ENCODE measurements at places on chromosomes 2 and 18.

DNA sequence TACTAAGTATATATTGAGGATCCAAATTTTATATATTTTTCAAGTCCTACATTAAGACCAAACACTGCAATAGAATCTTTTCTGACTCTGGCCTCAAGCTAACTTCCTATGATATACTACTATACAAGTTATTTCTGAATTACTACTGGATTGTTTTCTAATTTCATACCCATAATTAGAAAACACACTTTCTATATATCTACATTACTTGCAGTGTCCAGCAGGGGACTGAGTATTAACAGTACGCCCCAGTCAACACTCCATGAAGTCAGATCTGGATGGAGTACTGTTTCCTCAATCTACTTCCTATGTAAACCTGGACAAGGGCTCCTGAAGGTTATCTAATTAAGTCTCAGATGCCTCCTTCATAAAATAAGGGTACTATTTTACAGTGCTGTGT lies 26.5 kb downstream of the RMP24 start:
- DNase-seq = no peak

DNA sequence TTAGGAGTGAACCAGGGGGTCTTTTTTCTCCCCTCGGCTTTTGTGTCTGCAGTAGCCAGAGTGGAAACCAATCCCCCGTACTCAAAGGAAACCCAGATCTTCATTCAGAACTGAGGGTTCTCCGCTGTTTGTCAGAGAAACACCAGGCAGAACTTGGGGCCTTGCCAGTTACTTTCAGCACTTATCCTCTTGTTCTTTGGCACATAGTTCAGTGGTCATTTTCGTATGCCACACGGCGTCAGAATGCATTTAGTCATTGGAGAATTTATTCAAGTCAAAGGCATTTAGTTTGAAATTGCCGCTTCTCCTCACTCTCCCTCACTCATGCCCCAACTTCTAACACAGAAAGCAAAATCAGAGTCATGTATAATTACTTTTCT lies 102.9 kb downstream of the CABLES1 start:
- DNase-seq = no peak

DNA sequence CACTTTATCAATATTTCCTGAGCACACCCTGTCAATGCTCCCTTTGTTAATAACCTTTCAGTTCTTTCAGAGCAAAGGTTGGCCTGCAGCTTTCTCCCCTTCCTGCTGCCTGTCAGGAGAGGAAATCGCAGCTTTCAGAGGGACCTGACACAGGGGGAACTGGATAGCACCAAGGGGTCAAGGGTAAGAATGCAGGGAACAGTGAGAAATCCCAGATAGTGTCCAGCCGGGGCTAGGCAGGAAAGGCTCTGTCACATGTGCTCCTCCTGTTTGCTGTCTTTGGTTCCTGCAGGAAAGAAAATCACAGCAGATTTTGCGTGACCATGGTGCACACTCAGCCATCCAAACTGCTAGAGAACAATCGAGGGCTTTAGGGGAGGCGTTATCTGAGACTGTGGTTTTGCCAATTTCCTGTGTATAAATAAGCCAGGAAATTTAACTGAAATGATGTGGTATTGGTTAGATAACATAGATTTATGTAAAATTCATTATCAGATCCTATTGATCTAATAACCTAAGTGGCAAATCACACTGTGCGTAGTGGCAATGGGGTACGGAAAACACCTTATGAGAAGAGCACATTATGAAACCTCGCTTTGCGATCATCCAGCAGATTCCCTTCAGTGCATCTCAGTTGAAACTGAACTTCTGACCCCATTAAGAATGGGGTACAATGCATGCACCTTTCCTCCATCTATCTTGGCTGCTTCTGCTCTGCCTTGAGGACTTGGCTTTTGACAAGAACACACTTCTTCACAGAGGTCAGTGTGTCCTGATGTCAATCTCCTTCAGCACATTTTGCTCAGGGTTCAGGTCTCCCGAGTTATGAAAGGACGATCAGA lies 178.0 kb downstream of the ICOS start:
- no peak for DNase-seq

DNA sequence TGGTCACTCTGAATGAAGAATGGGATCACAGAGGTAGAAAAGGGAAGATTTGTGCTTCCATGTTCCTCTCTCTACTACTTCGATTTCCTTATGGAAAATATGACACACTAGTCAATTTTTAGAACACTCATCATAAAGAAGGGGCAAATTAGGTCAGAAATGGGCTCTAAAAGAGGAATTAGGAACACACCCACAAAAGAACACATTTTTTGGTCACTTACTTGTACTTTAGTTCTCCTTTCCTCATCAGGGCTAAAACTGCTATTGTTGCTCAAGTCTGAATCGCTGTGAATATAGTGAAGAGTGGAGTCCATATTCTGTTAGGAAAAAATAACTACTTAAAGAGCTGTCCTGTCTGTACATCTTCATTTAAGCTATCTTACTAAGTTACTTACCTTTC lies 52.6 kb downstream of the PPP4R1 start:
- no peak for DNase-seq

DNA sequence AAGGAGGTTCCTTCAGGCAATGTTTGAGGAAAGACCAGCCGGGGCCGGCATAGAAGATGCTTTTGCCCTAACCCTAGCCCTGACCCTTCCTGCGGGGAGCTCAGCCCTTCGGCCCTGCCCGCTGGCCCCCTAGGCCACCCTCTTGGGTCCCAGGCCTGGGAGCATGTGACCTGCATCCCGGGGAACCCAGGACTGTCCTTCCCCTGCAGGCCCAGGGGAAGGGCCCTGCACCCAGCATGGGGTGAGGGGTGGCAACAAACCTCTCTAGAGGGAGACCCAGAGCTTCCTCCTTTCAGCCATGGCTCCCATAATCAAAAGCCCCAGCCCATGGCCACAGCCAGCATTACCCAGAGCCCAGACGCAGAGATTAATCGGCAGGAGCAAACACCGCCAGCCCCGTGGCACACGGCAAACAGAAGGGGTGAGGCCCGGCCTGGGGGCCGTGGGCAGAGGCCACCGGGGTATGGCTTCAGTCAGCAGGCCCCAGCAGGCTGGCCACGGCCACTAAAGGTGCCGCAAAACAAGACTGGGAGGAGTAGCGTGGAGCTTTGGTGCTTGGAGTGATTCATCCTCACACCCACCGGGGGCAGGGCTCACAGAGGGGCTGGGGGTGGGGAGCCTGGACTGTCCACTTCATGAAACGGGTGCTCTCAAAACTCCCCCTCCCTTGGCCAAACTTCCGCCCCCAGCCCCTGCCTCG lies 61.6 kb upstream of the HPCAL1 start:
- DNase-seq = no peak

DNA sequence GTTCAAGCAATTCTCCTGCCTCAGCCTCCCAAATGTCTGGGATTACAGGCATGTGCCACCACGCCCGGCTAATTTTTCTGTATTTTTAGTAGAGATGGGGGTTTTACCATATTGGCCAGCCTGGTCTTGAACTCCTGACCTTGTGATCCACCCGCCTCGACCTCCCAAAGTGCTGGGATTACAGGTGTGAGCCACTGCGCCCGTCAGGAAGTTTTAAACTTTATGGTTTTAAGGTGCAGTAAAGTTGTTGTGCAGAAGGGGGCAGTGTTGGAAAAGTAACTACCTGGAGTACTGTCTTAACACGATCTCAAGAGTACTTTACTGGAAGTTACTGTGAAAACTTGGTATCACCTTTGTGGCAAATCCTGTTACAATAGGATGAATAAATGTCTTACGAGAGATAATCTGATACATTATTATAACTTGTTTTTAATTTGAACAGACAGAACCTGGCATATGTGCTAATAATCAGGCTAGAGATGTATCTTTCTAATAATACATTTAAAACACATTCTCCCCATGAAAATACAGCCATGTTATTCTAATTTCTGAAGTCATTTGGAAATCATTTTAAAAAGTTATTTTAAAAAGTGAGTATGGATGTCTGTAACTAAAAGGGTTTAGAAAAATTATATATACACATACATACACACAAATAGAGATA lies 10.8 kb downstream of the SPDYA start:
- DNase-seq = peak; percentile 60

GRCh38 chr2:10057231-10058107 lies 14.1 kb downstream of the KLF11 start:
- DNase-seq = no peak

- DNase-seq = no peak
Observed at GRCh38 chr2:10305254-10305635, 2.5 kb downstream of the HPCAL1 start.

DNA sequence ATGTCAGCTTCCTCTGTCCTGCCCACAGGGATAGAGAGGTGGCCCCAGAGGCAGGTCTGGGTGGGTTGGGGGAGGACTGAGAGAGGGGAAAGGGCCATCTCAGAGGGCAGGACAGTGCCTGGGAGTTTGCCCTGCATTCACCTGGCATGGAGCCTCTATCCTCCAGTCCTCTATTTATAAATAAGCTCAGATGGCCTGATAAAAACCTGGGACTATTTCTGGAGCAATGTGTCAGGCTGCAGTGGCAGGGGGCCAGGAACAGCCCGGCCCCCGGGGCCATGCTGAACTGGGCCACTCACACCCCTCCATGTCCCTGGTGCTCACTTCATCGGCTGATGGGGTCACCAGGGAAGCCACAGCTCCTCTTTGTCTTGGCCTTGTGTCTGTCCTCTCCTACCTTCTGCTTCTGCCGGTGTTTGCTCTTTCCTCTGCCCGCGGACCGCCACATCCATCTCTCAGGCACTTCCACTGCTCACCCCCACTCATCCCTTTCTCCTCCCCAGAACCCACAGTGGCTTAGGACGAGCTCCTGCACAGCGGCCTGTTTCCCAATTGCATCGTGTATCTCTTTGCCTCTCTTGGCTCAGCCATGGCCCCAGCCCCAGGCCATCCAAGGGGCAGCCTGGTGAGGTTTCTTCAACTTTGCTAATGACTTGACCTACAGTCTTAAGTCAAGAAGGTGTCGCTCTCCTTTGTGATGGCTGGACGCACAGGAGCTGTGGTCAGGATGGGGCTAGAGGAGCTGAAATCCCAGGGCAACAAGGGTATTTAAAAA lies 38.8 kb downstream of the SCTR start:
- no peak for DNase-seq

GRCh38 chr2:31213601-31214443 lies 3.5 kb downstream of the CAPN14 start:
- no peak for DNase-seq

DNA sequence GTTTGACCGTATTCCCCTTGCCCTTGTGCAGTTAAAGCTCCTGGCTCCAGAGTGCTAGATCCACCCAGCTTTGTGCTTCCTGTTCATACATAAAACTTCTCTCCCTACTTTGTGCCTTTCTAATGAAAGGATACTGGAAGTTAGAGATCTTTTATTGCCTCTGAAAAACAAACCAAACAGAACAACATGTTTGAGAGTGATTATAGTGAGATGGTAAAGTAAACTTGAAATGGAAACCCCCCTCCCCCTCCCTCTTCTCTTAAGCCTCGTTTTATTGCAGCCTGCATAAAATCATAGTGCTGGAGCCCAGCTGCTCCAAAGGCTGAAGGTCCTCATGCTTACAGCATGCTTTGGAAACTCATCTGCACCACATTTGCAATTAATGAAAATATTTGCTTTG lies 125.1 kb downstream of the TANC1 start:
- DNase-seq = no peak

GRCh38 chr2:8279506-8279905 lies 402.4 kb upstream of the ID2 start:
- DNase-seq = no peak

DNA sequence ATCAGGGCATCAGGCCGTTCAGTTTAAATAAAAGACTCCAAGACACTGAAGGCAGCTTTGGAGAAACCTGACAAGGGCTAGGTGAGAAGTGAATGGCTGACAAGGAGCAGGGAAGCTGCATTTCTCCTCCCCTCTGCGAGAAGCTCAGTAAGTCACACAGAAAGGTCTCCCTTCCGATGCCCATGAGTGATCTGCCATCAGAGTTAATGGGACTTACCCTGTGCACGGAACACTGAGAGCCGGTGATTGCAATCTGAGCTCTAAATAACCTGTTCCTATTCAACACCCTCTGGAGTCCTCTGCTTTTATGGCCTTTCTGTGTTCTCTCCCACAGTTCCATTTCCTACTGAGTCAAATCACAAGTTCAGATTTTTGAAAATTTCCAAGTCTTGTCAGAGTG lies 322.2 kb upstream of the MYT1L start:
- DNase-seq = no peak

DNA sequence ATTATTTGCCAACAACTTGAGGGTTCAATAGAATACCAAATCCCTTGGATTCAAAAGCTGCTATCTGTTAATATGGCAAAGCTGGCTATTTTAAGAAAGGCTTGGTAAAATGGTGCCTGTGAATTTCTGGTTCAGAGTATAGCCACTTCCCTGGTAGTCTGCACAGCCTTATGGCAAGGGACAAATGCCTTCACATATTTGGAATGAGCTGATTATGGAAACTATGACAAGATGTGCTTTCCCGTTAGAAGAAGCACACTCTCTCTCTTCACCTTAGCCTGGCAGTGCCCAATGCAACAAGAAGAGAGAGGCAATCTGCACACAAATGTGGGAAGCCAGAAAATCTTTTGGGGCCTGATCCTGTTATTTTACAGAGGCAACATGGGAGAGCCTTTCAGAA lies 47.5 kb upstream of the MAP3K20 start:
- DNase-seq = no peak

GRCh38 chr2:240225131-240225530 lies 84.7 kb upstream of the OTOS start:
- no peak for DNase-seq

- no peak for DNase-seq
Observed at GRCh38 chr2:31011587-31011986, 126.7 kb downstream of the GALNT14 start.

DNA sequence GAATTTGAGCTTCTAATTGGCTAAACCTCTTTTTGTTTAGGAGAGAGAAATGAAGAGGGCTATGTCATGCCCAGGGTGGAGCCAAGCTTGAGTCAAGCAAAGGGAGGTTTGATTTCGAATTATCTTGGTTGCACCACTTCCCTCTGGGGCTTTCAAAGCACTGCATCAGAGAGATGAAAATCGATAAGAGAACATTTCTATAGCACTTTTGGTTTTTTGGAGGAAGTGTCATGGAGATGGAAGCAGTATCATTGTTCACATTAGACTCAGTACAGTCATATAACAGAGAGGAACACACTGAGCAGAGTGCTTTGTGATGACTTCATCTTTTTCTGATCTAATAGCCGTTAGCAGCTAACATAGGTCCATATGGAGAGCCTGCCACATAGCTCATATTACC lies 120.3 kb upstream of the UXS1 start:
- DNase-seq = no peak

- DNase-seq = no peak
Observed at GRCh38 chr2:23055251-23055650, 329.7 kb upstream of the KLHL29 start.
